ENCODE measurements at places on chromosomes 7 and 10. TPM values are rescaled to one million over a fixed set of nuclear protein-coding genes. Genes with fewer than 3 reads are reported as not detected.

The CEP55 gene
- total RNA-seq: 68.2 TPM

The SEC24C gene
- 68.1 TPM for total RNA-seq

The CYP3A7 gene
- not detected for total RNA-seq

The ATP6V0A4 gene
- total RNA-seq: not detected

The MKRN1 gene
- total RNA-seq: 77.6 TPM

The FAM221A gene
- 8.7 TPM for total RNA-seq

The EXOC4 gene
- total RNA-seq: 57.1 TPM

The OLAH gene
- not detected for total RNA-seq

The NODAL gene
- total RNA-seq: not detected

GRCh38 chr7:141916099-141916498 lies at the start of gene OR9A4:
OR9A4 (plus strand) TSS chr7:141916399; CDS start chr7:141918876, 2,477 bp downstream.
- no peak within 1 kb of the TSS for H3K4me3 ChIP-seq
- DNase-seq: no peak
- H3K4me1 ChIP-seq: no peaks in the 10 kb centered on the region
- no peaks in the 10 kb centered on the region for H3K27me3 ChIP-seq

- no peaks in the 10 kb centered on the region for H3K4me1 ChIP-seq
- H3K27me3 ChIP-seq: peaks cover 2% of the 10 kb centered on the region
- no peak for DNase-seq
- H3K27ac ChIP-seq: no peak overlapping the region
Measured at GRCh38 chr7:137772316-137772715, 74.5 kb downstream of the DGKI start.

GRCh38 chr7:101106386-101106785 lies 20.5 kb upstream of the SERPINE1 start:
- no peak for DNase-seq
- H3K4me1 ChIP-seq: no peaks in the 10 kb centered on the region
- no peaks in the 10 kb centered on the region for H3K36me3 ChIP-seq
- H3K27me3 ChIP-seq: peaks cover 14% of the 10 kb centered on the region
- H3K27ac ChIP-seq: no peak overlapping the region
- no peak overlapping the region for H3K4me3 ChIP-seq

GRCh38 chr7:108109221-108109908 lies 20.8 kb downstream of the LAMB4 start:
- H3K27me3 ChIP-seq: no peaks in the 10 kb centered on the region
- DNase-seq: peak; percentile 45
- H3K27ac ChIP-seq: no peak overlapping the region
- no peak overlapping the region for H3K4me3 ChIP-seq
- no peaks in the 10 kb centered on the region for H3K4me1 ChIP-seq

- no peaks in the 10 kb centered on the region for H3K27me3 ChIP-seq
- H3K4me1 ChIP-seq: no peaks in the 10 kb centered on the region
- H3K4me3 ChIP-seq: no peak overlapping the region
- H3K36me3 ChIP-seq: peaks cover 8% of the 10 kb centered on the region
- DNase-seq: no peak
Measured at GRCh38 chr10:79273604-79274003, 73.7 kb upstream of the PPIF start.

DNA sequence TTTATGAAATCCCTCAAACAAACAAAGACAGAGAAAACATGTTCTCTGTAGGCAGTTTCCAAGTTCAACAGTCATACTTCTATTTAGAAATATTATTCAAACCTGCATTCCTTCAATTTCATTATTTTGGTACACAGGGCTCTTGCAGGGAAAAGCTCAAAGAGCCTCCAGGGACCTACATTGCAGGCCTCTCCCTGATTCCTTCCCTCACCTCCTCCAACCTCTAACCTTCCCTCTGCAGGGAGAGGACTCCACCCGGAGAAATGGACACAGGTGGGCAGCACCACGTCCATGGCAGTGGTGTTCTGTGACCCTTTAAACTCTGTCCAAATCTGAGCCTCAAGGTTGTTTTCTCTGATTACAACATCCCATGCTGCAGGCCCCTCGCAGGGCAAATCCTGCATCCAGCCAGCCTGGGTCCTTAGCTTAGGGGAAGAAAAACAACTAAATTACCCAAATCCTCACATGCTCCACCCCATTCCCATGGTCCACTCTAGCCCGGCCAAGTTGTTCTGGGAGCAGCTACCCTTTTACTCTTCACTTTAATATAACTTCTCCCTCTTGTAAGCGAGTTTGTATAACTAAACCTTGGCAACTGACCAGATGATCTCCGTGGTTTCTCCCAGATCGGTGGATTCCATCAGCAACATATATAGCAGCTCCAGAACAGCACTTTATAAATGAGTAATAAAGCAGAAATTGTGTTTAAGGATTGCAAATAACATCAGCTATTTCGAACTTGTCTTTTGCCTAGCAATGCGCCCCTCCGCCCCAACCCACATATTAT lies 129.8 kb downstream of the CUBN start:
- no peak overlapping the region for H3K27ac ChIP-seq
- H3K36me3 ChIP-seq: no peaks in the 10 kb centered on the region
- DNase-seq: no peak
- peaks cover 5% of the 10 kb centered on the region for H3K27me3 ChIP-seq
- H3K4me1 ChIP-seq: peaks cover 50% of the 10 kb centered on the region

- no peak for DNase-seq
- no peaks in the 10 kb centered on the region for H3K36me3 ChIP-seq
- no peak overlapping the region for H3K27ac ChIP-seq
- no peaks in the 10 kb centered on the region for H3K4me1 ChIP-seq
Measured at GRCh38 chr7:122269241-122269640, 35.3 kb downstream of the FEZF1 start.

GRCh38 chr7:85480666-85481065 lies 293.8 kb upstream of the SEMA3D start:
- H3K36me3 ChIP-seq: no peaks in the 10 kb centered on the region
- DNase-seq: no peak
- no peaks in the 10 kb centered on the region for H3K27me3 ChIP-seq
- H3K4me3 ChIP-seq: no peak overlapping the region
- no peaks in the 10 kb centered on the region for H3K4me1 ChIP-seq

GRCh38 chr7:41858201-41858600 lies 155.3 kb upstream of the INHBA start:
- peaks cover 6% of the 10 kb centered on the region for H3K4me1 ChIP-seq
- peaks cover 12% of the 10 kb centered on the region for H3K27me3 ChIP-seq
- H3K27ac ChIP-seq: no peak overlapping the region
- H3K36me3 ChIP-seq: no peaks in the 10 kb centered on the region
- DNase-seq: no peak

- no peak overlapping the region for H3K4me3 ChIP-seq
- no peak for DNase-seq
- no peaks in the 10 kb centered on the region for H3K27me3 ChIP-seq
- H3K4me1 ChIP-seq: no peaks in the 10 kb centered on the region
Measured at GRCh38 chr10:15244635-15245197, 76.2 kb upstream of the NMT2 start.

- H3K4me1 ChIP-seq: no peaks in the 10 kb centered on the region
- no peaks in the 10 kb centered on the region for H3K36me3 ChIP-seq
- no peak for DNase-seq
- no peaks in the 10 kb centered on the region for H3K27me3 ChIP-seq
- no peak overlapping the region for H3K27ac ChIP-seq
Measured at GRCh38 chr7:50674896-50675835, 107.5 kb downstream of the GRB10 start.

GRCh38 chr7:31102973-31103850 lies 51.1 kb downstream of the ADCYAP1R1 start:
- H3K4me3 ChIP-seq: no peak overlapping the region
- no peaks in the 10 kb centered on the region for H3K36me3 ChIP-seq
- H3K4me1 ChIP-seq: no peaks in the 10 kb centered on the region
- no peak for DNase-seq

DNA sequence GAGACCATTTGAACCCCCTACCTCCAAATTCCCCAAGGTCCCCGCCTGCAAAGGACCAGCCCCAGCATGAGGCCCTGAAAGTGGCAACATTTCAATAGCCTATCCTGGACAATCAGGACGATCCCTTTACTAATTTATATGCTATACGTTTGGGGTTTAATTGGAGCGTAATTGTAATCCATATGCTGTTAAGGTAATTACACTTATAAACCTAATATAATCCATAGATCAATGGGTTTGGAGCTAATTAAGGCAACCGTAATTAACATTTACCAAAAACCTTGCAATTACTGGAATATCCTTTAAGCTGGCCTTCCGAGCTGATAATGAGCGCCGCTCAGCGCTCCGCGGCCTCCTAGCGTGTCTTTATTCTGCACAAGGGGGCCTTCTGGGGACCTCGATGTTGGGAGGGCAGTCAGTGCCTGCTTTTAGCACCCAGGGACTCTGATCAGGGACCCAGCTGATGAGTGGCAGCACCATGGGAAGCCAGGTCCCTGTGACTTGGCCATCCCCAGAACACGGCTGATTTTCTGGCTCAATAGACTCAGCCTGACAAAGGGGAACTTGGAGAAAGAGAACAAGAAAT lies 91.2 kb downstream of the LHPP start:
- H3K4me3 ChIP-seq: no peak overlapping the region
- no peaks in the 10 kb centered on the region for H3K36me3 ChIP-seq

DNA sequence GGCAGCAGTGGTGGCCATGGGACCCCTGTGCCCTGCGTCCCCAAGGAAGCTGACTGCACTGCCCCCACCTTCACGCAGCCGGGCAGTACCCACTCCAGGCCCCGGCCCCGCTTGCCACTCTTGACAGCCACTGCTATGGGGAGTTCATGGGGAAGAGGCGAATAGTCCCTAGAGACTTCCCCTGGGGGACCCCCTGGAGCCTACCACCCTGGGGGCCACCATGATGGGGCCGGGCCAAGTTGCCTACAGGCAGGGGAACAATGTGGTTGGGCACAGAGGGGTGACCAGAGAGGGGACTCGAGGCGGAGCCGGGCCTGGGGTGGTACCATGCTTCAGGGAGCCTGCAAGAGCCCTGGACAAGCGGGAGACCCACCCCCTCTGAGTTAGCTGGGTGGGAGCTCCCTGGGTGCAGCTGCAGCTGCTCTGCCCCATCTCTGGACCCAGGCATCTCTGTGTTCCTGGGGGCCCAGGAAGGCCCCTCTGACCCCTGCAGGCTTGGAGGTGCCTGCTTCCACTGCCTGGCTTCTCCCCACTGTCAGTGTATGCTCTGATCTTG lies 567.6 kb downstream of the GRM8 start:
- no peaks in the 10 kb centered on the region for H3K36me3 ChIP-seq
- H3K27me3 ChIP-seq: no peaks in the 10 kb centered on the region
- DNase-seq: no peak

- peak; percentile 3 for DNase-seq
- H3K27me3 ChIP-seq: no peaks in the 10 kb centered on the region
- H3K4me3 ChIP-seq: no peak overlapping the region
- peaks cover 80% of the 10 kb centered on the region for H3K4me1 ChIP-seq
- H3K36me3 ChIP-seq: peaks cover 45% of the 10 kb centered on the region
Measured at GRCh38 chr7:2959828-2960599, 83.7 kb downstream of the CARD11 start.

GRCh38 chr7:27688056-27688455 lies 25.4 kb upstream of the HIBADH start:
- peaks cover 3% of the 10 kb centered on the region for H3K36me3 ChIP-seq
- no peak overlapping the region for H3K4me3 ChIP-seq
- no peak overlapping the region for H3K27ac ChIP-seq
- DNase-seq: no peak

GRCh38 chr7:32958046-32959025 lies 1.1 kb downstream of the FKBP9 start:
- peaks cover 35% of the 10 kb centered on the region for H3K27me3 ChIP-seq
- no peak overlapping the region for H3K27ac ChIP-seq
- H3K4me3 ChIP-seq: peak overlapping the region; percentile 62
- peaks cover 5% of the 10 kb centered on the region for H3K4me1 ChIP-seq
- DNase-seq: no peak

DNA sequence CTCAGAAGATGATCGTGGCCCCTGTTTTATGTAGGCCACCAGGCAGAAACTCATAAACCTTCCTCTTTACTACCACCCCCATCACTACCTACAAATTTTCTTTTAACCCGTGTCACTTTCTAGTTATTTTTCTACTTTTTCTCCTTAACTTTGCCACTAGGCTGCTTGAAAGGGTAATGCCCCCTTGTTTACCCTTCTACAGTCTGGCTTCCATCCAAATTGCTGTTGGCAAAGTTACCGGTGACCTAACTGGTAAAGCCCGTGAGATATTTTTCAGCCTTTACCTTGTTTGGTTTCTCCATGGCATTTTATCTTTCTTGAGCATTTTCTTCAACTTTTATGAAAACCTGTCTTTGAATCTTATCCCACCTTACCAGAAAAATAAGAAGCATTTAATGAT lies 153.0 kb downstream of the WNT2 start:
- H3K27ac ChIP-seq: no peak overlapping the region
- no peak for DNase-seq
- no peaks in the 10 kb centered on the region for H3K27me3 ChIP-seq
- H3K36me3 ChIP-seq: peaks cover 6% of the 10 kb centered on the region
- H3K4me3 ChIP-seq: no peak overlapping the region
- H3K4me1 ChIP-seq: no peaks in the 10 kb centered on the region
